Anterior cingulate cortex (tissue), 58 donors: ENCODE measurements at places on chromosomes 11 and 22.

DNA sequence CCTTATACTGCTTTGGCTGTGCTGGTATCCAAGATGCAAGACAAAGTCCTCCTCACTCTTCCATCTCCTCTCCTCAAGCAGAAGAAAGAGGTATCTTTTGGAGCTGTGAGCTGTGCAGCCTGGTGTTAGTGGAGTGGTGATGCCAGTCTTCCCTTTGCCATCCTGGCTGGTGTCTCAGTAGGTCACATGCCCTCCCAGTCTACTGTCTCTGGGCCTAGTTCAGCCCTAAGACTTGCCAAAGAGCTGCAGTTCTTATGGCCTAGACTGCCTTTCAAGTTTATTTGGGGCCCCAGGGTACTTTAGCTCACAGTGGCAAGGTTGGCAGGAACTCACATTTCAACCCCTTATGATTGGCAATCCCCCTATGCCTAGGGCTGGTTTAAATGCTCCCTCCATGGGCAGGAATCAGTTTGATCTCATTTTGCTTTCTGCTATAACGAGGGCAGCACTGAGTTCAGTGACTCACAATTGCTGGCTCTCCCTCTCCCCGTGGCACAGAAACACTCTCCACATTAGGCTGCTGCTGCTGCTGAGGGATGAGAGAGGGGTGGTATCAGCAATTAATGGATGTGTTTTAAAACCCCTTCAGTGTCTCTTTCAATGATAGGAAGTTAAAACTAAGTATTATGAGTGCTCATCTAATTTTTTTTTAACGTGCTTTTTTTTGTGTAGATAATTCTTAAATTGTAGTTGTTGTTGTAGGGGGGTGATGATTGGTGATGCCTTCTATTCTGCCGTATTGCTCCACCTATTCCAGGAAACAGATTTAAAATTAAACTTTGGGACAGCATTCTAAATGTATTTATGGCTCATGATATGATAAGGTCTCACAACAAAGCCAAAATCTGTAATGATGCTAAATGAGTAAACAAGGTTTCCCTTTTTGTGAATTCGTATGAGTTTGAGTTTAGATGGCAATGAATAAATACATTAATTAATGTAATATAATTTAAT lies 1295.0 kb downstream of the JRKL start:
- no peak for DNase-seq

GRCh38 chr11:342328-342727 lies 21.7 kb upstream of the IFITM3 start:
- DNase-seq = no peak

GRCh38 chr22:49767355-49768062 lies 60.2 kb downstream of the BRD1 start:
- DNase-seq = no peak

- DNase-seq = no peak
Observed at GRCh38 chr11:82092904-82093303, 640.8 kb downstream of the FAM181B start.

DNA sequence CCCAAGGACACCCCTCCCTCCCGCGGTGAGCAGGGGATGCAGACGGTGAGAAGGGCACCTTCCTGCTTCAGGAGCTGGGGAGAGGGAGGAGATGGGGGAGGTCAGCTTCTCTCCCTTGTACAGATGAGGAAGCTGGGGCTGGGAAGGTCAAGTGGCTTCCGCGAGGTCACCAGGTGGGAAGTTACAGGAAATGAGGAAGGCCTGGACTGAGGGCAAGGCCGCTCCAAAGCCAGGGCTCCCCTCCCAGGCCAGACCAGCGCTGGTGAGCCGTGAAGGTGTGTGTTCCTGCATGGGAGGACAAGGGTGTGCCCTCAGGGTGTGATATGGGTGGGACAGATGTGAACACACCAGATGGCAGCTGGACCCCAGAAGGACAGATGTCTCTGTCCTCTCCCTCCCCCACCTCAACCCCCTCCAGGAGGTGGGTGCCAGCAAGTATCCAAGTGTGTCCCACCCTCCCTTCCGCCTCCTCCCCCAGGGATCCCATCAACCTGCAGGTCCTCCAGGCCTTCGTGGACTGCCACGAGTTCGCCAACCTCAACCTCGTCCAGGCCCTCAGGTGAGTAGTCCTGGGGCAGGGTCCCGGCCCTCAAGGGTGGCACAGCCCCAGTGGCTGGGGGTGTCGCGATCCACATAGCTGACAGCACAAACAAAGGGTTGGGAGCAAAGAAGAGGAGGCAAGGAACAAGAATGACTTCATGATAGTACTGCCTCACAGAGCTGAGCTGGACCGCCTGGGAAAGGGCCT lies 16.6 kb downstream of the CYTH4 start:
- no peak for DNase-seq

DNA sequence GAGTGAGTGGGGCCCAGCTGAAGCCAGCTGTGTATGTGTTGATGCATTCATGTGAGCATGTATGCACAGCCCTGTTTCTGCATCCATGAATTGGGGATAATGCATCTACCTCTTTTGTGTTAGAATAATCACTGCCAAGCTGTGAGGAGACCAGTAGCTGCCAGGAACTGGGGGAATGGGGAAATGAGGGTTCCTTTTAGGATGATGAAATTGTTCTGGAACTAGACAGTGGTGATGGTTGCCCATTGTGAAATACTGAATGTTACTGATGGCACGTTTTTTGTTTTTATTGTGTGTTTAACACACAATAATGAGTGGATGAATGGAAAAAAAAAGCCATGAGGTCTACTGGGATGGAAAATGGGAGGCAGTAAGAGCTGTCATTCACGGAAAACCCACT lies 45.3 kb upstream of the WNT11 start:
- DNase-seq = no peak

DNA sequence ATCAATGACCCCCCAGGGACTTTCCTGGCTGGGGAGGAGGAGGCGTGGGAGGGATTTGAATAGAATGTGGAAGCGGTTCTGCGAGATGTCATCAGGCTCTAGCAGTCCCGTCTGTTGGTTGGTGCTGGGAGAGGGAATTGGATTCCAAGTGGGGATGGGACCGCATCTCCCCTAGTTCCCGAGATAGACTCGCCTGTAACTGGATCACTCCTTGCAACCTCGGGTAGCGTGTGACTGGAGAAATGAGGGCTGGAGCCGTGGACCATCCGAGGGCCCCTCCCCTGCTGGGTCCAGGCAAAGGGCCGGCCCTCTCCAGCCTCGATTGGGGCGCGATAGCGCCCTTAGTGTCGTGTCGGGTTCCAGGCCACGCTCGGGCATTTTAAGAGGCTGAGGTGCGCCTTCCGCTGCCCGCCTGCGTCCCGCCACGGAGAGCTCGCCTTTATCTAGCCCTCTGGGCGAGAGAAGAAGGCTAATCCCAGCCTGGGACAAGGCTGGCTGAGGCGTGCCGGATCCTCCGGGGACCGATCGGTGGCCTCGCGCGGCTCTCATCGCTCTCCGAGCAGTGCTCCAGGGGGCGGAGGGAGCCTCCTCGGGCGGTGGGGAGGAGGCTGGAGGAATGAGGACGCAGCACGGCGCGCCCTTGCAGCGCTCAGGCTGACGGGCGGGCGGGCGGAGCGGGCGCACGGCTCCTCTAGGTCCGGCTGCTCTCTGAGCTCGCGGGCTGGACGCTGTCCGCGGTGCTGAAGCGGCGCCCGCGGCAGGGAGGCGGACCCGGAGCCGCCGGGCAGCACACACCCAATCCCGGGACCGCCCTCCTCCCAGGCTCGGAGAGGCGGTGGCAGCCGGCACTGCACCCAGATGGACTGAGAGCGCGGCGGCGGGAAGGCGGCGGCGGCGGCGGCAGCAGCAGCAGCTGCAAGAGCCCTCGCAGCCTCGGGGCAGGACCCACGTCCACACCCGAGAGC lies 107.8 kb downstream of the OSBP2 start:
- peak; percentile 49 for DNase-seq

GRCh38 chr11:113384551-113384950 lies 3.0 kb upstream of the ANKK1 start:
- DNase-seq = no peak

DNA sequence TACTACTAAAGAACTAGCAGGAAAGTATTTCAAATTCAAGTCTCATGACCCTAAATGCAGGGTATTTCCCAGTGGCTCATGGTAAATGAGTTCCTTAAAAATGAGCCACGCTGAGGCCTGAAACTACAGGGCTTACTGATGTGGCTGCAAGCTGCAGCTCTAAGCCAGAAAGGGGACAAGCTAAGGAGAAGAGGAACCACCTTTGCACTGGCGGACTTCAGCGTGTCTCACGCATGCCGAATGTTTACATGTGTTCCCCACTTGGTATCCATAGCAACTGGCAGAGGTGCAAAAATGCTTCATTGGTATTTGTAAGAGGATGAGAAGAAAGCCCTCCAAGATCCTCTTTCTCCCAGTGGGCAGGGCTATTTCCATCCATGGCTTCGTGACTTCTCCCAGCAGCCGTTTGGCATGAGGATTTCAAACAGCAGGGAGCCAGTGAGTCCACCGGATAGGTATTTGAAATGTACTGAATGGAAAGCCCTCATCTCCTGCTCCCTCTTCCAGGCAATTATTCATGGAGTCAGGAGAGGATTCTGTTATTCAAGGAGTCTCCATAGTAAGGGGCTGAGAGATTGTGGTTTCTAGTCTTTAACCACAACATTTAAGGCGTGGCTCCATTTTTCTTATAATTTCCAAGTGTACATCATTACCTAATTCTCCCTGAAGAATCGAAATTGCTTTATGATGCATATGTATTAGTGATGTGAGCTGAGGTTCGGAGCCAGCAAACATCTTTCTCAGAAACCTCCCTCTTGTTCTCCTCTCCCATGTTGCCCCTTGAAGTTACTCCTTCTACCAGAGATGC lies 55.3 kb upstream of the CD44 start:
- DNase-seq = peak; percentile 12

DNA sequence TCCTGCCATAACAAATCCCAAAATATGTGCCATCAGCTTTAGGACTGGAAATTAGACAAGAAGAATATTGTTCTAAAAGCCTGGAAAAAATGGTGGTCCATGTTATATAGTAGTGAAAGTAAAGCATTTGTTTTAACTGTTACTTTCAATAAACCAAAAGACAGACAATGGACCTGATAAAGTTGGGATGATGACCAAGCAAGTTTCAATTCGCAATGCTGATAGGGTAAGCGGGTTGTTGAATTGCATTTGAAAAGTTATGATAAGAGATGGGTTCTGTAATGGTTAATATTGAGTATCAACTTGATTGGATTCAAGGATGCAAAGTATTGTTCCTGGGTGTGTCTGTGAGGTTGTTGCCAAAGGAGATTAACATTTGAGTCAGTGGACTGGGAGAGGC lies 131.9 kb upstream of the ZC3H12C start:
- DNase-seq = no peak

GRCh38 chr22:46083383-46084350 lies 66.7 kb upstream of the PPARA start:
- DNase-seq = no peak

DNA sequence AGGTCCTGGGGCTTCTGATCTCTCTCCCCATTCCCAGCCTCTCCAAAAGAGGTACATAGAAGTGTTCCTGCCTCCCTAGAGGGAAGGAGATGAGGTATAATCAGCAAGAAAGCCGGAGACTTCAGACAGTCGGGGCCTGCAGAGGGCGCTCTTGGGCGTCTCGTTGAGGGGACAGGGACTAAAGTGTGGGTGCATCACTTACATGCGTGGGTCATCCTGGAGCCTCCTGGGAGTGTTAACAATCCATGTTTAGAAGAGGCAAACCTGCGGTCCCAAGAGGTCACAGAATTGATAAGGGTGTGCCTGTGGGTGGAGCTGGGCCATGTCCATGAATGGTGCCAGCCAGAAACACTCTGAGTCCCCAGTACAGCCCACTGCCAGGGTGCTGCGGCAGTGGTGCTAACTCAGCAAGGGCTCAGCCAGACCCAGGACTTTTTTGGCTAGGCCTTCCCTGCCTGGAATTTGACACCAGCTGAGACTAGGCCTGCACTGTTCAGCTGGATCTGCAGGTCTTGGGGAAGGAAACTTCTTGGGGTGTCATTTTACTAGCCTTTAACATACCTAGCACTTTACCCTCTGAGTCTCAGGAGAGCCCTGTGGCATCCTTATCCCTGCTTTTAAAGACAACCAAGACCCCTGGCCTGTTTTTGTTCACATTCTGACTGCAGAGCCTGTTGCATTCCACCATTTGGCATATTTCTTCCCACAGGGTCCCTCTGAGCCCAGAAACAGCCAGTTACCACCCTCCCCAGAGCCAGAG lies 5.5 kb downstream of the YDJC start:
- peak; percentile 5 for DNase-seq

DNA sequence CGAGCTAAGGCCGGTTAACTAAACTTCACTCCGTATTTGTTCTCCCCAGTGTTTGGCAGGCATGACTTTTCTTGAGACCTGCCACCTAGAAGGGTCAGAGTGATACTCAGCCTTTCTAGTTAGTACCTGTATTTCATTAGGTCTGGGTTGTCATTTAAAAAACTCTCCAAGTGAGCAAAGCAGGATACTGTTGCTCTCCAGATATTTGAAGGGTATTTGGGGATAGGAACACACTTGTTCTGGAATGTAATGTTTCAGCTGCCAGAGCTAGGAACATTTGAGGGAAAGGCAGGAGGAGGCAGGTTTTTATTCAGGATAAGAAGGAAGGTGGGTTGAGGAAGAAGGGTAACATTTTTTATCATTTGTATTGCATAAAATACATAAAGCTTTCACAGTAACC lies 140.1 kb downstream of the TRIM44 start:
- DNase-seq = no peak

DNA sequence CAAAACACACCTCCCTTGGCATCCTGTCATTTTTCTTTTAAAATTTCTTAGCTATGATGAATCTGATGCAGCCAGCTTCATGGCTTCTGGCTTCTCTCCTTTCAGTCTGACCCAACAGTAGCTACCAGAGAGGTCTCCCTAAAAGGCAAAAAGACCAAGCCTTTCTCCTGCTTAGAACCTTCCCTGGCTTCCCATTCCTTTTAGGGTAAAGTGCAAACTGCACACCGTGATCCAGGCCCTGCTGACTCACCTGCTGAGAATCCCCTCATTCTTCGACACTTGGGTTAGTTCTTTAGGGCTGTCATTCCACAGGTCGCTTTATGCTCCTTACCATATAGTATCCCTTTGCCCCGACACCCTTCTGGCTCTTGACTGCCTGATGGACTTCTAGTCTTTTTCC lies 362.4 kb downstream of the MIAT start:
- no peak for DNase-seq

- DNase-seq = no peak
Observed at GRCh38 chr11:40230821-40231220, 1228.6 kb downstream of the LRRC4C start.

- DNase-seq = no peak
Observed at GRCh38 chr11:2547806-2548205, 103.0 kb downstream of the KCNQ1 start.

DNA sequence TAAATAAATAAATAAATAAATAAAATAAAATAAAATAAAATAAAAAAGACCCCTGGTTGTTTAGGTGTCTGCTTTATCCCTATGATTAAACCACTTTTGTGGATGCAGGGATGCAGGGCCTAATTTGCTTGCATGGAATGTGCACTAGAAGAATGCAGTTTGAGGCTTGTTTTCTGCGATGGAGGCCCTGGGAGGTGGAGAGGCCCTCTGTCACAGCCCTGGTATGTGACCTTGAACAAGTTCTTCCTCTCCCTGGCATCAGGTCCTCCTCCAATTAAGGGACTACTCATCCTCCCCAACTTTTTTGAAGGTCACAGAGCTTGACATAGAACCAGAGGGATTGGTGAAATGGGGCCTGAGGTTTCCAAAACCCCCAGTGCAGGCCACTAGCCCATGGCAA lies 22.7 kb downstream of the KCNJ4 start:
- DNase-seq = no peak

GRCh38 chr11:8219257-8220021 lies 44.2 kb downstream of the LMO1 start:
- DNase-seq = no peak

- no peak for DNase-seq
Observed at GRCh38 chr11:13944016-13944415, 18.5 kb upstream of the SPON1 start.

GRCh38 chr11:8011981-8012444 lies 24.9 kb downstream of the EIF3F start:
- DNase-seq = no peak

- peak; percentile 1 for DNase-seq
Observed at GRCh38 chr11:58788355-58789023, 56.0 kb downstream of the GLYATL2 start.
